Activated T-cell treated with anti-CD3 and anti-CD28 coated beads, Interleukin-2, amount 50 U/mL, for 4 hours (primary cell): ENCODE measurements at places on chromosomes 4 and X. TPM values are rescaled to one million over a fixed set of nuclear protein-coding genes. Genes with fewer than 3 reads are reported as not detected.

Gene DCAF12L2
- total RNA-seq: not detected

Gene TMEM131L
- total RNA-seq: 41.7 TPM

Gene RADX
- 4.3 TPM for total RNA-seq

DNA sequence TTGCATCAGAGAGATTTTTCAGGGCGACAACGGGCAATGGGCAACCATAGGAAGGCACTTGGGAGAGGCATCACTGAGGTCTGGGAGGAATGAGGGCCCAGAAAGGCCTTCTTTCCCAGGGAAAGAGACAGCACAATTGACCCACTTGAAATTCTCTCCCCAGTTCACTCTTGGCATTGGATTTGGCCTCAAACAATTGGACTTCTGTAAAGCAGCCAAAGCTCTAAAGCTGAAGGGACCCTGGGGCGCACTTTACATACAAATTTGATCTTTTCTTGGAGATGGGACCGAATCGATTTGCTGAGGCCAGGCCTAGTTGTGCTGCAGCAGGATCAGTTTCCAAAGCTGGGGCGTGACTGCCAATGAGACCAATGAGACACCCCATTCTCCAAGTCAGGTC lies 3.2 kb downstream of the ARHGAP36 start:
- no peak for DNase-seq

- DNase-seq: no peak
These were observed 667.3 kb downstream of the GALNTL6 start for GRCh38 chr4:172480471-172480870.

GRCh38 chr4:138903185-138903584 lies 112.4 kb upstream of the NOCT start:
- DNase-seq: no peak

GRCh38 chrX:129793604-129794191 lies 13.9 kb downstream of the SASH3 start:
- DNase-seq: no peak

GRCh38 chr4:75916091-75916661 lies 13.9 kb upstream of the PPEF2 start:
- DNase-seq: no peak

DNA sequence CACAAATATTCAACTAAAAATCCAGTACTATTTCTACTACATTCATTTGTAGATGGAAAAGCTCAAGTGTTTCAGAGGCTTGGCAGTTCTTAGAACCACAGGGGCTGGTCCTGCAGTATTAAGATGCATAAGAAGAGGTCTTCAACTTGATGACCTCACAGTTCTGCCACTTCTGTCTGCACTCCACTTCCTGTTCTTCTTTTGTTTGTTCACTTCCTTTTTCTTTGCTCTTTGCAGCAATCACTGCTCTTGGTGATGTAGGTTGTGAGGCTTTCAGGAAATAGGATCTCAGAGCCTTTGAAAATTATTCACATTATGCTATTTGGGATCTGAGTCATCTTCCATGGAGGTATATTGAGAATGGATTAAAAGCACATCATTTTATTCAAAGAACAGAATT lies 602.0 kb upstream of the CPEB2 start:
- no peak for DNase-seq

GRCh38 chrX:119696251-119696890 lies 3.4 kb upstream of the SEPTIN6 start:
- no peak for DNase-seq

DNA sequence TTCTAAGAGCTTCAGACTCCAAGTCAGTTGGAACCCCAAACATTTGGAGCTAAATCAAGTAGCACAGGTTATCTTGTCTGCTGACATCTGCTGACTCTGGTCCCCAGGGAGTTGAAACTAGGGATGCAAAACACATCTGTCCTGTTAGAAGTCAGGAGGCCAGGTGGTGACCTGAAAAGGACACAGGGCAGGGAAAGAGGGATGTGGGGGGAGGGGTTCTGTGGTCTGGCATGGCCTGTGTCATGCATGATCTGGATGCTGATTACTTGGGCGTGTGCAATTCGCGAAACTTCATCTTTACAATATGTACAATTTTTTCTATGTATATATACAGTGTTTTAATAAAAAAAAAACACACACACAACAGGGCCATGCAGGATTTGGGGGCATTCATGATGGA lies 55.3 kb downstream of the FHDC1 start:
- no peak for DNase-seq

DNA sequence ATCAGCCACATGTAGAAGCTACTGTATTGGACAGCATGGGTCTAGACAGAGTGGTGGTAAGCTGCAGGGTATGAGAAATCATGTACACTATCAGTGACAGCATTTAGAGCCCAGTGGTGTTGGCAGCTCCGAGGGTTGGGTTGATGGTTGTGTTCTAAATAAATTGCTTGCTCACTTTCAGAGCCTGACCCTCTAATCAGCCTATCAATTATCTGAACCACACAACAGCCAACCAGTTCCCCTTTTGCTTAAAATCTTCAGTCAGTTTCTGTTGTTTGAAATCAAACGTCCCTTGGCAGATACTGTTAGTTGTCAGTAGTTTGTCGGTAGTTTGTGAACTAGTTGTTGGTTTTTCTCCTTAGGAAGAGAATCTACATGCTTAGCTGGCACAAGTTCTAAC lies 99.8 kb upstream of the RAI2 start:
- DNase-seq: no peak

GRCh38 chr4:64584125-64584524 lies 174.9 kb upstream of the TECRL start:
- no peak for DNase-seq

DNA sequence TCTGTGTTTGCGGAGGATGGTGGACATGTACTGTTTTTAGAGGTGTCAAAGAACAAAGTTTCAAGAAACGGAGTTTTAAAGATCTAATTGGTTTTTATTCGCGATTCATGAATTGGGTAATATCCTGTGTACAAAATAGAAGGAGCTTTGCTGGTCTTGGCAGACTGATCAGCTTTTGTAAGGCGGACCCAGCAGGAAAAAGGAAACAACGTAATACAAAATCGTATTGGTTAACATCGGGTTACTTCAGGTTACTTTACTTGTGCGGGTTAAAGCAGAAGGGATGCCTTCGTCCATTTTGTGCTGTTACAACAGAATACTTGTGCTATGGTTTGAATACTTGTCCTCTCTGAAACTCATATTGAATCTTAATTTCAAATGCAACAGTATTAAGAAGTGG lies 11.4 kb upstream of the NYX start:
- no peak for DNase-seq

DNA sequence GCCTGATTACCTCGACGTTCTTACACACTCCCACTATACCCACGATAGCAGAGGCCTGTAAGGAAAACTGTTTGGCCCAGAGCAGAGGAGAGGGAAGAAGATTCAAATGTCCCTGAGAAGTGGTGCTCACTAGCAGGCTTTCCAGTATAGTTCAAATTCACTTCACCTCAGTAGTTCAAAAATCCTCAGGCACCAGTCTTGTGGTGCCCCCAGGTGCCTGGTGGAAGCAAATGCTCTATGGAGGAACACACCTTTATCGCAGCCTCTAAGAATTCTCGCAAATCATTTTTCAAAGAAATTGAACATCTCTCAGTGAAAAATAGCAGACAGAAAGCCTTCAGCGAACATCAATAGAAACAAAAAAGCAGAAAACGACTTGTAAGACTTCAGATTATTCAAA lies 12.2 kb upstream of the MTMR1 start:
- DNase-seq: no peak

GRCh38 chrX:119482481-119483480 lies 14.5 kb downstream of the SLC25A5 start:
- peak; percentile 51 for DNase-seq

DNA sequence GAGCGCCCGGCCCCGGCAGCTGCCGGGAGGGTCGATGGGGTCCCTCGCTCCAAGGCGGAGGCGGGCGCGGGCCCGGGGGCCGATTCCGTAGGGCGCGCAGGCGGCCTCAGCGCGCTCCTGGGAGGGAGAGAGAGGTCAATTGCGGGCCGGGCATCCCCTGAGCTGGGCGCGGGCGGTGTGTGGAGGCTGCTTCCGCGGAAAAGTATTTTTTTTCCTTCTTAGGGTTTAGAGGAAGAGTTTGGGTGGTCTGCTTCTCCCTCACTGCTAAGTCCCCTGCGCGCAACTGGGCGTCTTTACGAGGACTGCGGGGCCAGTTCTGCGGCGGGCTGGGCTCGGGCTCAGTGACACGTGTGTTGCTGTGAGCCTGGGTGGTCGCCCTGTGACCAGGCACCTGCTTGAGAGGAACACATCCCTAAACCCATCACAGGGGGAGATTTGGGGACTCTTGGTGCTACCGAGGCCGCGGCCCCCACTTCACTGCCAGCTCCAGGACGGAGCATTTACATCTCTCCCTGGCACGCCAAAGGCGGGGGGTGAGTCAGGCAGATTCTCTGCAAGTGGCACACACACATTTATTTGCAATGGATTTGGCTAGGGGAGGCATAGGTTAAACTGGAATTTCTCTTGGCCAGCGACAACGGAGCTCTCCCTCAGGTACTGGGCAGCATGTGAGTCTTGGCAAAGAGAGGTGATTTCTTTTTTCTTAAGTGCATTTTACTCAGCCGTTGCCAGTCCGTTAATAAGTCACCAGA lies 151.2 kb upstream of the SLC4A4 start:
- no peak for DNase-seq

DNA sequence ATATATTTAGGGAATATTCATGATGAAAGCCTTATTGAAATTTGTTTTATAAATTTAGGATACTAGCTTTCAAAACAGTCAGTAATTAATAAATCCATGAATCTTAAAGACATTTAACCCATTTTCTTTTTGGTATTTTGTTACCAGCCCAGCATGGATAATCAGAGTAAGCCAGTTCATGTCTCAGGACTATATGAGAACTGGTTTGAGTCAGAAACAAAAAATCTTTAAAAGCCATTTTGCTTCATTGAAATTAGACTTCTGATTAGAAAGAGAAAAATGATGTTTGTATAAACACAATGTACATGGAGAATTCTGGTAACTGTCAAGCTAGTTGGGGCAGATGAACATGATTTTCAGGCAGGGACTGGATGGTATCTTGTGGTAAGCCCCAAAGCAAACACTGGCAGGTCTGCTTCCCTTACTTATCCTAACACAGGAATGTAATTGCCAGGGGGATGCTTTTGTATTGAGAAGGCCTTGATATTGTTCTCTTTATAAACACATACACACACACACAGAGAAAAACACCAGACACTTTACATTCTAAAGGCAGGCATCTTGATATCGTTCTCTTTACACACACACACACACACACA lies 9.4 kb downstream of the ARHGAP10 start:
- no peak for DNase-seq

GRCh38 chrX:140701480-140701879 lies 8.1 kb upstream of the LINC00632 start:
- DNase-seq: no peak

DNA sequence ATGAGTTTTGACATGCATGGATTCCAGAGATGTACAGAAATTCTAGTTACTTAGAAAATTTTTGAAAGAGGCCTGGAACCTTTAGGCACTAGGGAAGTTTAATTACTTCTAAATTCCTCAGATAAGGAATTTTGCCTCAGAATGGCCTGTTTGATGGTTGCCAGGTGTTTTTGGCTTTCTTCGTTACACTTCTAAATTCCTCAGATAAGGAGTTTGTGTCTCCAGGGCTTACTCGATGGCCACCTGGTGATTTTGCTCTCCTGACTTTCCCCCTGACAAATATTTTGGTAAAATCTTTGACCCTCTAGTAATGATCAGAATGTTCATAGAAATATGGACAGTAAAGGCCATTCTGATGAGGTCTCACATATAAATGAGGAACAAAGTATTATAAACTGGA lies 64.3 kb downstream of the BEX3 start:
- no peak for DNase-seq

DNA sequence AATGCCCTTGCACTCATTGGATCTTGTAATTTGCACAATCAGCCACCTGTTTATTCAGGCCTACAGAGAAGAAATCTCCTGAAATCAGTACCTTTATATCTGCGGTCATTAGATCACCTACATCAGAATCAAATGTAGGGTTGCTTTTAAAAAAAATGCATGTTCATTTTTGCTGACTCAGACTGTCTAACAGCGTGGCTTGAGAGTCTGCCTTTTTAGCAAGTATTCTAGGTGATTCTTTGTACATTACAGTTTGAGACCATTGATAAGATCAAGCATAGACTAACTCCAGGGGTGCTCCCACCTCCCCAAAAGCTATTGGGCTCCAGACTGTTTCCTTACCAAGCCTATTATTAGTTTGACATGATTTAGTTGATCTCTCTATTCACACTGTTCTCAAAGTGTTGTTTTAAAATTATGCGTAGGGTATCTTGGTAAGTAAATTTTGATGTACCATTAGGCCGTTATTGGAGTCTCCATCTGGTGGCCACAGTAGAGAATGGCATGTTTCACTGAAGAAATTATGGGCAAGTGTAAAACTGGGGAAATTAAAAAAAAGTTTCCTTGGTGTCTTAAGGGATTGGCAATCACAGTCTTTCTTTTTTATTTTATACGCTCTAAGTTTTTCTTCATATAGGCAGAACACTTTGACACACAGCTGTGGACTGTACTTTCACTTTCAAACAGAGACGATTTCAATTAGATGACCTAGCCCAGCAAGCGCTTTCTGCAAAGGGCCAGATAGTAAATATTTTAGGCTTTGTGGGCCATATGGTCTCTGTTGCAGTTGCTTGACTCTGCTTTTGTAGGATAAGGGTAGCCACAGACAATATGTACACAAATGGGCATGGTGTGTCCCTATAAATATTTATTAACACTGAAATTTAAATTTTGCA lies 33.7 kb upstream of the MSL3 start:
- DNase-seq: no peak

DNA sequence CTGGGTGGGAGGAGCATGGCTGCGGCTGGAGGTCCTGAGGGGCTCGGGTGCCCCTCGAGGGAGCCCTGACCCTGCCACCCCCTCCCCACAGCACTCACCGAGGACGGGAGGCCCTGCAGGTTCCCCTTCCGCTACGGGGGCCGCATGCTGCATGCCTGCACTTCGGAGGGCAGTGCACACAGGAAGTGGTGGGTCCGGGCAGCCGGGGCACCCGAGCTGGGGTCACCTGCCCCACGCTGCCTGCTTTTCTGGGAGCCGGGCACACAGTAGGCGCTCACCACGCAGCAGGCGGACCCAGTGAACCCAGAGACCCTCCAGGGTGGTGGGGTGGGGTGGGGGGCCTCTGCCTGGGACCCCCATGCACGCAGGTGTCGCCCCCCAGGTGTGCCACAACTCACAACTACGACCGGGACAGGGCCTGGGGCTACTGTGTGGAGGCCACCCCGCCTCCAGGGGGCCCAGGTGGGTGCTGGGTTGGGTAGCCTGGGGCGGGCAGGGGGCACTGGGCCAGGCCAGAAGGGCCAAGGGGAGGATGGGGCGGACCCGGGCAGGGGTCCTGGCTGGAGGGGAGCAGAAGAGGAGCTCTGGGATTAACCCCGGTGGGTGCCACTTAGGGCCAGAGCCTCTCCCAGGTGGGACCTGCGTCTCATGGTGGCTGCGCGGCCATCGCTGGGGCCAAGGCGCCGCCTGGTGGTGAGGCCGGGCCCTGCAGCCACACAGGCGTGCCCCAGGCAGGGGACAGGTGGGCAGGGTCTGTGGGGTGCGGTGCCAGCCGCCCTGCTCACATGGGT lies 1.4 kb downstream of the HGFAC start:
- DNase-seq: peak; percentile 59

- DNase-seq: no peak
These were observed 1928.2 kb upstream of the TENM3 start for GRCh38 chr4:180314972-180315371.
